ENCODE measurements at places on chromosomes 2 and 18.

DNA sequence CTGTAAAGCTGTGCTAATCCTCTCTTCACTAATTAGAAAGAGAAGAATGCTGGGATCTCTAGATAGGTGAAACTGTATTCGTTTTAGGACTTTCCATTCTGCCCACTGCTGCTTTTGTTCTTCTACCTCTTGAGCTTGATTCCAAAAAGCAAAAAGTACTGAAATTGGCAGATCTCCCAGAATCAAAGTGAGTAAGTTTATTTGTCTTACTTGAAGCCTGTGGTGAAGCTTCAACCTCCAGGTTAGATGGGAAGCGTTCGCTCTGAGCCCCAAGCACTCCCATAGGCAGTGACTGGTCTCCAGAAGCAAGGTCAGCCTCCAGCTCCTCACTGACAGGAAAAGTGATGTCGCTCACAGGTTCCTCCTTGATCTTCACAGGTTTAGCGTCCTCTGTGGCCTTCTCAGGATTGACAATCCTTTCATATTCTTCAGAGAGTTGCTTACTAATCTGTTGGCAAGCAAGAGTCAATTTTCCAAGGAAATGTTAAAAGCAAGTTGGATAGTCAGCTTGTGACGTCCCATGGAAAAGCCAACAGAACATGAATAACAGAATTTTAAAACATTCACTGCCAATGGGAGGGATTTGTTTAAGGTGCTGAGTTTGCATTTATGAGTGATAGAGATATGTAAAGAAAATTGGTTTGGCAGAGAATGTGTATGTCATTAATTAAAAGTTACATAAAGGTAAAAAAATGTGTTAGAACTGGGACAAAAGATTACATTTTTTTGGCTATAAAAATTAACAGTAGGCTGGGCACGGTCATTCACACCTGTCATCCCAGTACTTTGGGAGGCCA lies 8.1 kb downstream of the SUPT7L start:
- no peak for DNase-seq

- DNase-seq = no peak
These were observed 71.3 kb downstream of the UGGT1 start for GRCh38 chr2:128162266-128162665.

DNA sequence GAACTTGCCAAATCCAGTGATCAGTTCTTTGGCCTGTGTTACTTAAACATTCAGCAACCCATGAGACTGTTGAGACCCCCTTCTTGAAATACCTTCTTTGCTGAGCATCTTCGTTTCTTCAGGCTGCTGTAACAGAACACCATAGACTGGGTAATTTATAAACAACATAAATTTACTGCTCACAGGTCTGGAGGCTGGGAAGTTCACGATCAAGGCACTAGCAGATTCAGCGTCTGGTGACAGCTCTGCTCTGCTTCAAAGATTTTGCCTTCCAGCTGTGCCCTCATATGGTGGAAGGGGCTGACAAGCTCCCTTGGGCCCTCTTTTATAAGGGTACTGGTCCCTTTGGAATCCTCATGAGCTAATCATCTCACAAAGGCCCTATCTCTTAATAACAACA lies 28.8 kb upstream of the TSPYL6 start:
- DNase-seq = no peak

DNA sequence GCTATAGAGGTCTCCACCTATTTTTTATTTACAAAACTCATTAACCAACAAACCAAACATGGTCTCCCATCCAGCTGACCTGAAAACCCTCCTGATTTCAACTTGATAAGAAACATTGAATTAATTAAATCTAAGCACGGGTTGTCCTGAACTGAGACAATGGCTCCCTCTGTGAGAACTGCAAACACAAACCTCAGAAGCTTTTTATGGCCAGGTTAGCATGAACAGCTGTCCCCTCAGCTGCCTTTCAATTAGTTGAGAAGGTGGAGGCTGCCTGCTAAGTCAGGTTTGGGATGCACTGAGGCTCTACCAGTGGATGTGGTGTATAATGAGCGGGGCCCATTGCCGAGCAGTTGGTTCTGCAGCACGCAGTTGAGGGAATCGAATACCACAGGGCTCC lies 258.5 kb upstream of the DDX18 start:
- no peak for DNase-seq

DNA sequence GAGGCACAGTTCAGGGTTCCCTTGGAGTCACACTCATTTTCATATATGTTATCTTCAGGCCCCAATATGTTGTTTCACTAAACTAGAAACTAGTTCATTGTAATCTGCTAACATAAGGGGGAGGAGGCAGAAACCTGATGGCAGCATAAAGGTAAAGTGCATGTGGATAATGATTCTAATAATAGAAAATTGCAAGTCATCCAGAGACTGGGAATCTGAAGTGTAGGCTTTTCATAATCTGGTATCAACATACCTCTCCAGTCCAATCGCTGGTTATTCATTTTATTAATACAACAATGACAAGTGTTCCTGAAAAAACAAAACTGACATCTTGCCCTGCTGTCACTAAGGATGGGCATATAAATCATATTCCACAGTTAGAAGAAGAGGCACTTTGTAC lies 326.3 kb upstream of the ZNF804A start:
- no peak for DNase-seq

GRCh38 chr18:58998401-58999203 lies 133.9 kb downstream of the ZNF532 start:
- no peak for DNase-seq

DNA sequence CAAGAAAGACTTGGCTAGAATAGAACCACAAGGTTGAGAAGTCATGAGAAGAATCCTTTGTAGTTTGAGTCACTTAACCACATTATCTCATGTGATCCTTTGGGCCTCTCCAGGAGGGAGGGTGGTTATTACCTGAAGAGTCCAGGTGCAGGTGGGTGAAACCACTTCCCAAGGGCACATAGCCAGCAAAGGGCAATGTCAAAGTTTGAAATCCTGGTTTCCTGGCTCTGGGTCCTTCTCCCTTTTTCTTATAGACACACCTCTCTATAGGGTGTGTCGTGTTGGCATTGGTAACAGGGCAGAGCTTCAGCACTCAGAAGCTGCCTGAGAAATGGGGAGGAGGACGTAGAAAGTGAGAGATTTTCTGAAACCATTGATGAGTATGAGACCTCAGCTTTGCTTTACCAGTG lies 137.9 kb downstream of the MGAT5 start:
- DNase-seq = no peak

- DNase-seq = no peak
These were observed 184.0 kb upstream of the PID1 start for GRCh38 chr2:229454934-229455631.

- peak; percentile 75 for DNase-seq
These were observed 16.2 kb downstream of the ATG16L1 start for GRCh38 chr2:233267516-233268245.

- no peak for DNase-seq
These were observed 68.6 kb downstream of the CCDC138 start for GRCh38 chr2:108855194-108855593.

DNA sequence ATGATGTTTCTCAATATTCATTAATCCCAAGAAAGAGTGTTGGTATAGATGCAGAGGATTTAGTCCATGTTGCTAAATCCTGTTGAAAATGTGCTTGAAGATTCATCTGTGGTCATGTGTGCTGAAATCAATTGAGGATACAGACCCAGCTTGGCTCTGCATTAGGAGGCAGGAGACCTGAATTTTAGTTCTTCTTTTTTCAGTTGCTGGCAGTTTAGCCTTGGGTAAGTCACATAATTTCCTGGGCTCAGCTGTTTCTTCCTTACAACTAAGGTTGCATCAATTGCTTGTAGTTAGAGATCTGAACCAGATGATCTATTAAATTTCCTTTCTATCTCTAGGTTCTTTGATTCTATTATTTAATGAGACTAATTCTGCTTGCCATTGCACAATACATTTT lies 54.4 kb downstream of the SETBP1 start:
- DNase-seq = no peak

DNA sequence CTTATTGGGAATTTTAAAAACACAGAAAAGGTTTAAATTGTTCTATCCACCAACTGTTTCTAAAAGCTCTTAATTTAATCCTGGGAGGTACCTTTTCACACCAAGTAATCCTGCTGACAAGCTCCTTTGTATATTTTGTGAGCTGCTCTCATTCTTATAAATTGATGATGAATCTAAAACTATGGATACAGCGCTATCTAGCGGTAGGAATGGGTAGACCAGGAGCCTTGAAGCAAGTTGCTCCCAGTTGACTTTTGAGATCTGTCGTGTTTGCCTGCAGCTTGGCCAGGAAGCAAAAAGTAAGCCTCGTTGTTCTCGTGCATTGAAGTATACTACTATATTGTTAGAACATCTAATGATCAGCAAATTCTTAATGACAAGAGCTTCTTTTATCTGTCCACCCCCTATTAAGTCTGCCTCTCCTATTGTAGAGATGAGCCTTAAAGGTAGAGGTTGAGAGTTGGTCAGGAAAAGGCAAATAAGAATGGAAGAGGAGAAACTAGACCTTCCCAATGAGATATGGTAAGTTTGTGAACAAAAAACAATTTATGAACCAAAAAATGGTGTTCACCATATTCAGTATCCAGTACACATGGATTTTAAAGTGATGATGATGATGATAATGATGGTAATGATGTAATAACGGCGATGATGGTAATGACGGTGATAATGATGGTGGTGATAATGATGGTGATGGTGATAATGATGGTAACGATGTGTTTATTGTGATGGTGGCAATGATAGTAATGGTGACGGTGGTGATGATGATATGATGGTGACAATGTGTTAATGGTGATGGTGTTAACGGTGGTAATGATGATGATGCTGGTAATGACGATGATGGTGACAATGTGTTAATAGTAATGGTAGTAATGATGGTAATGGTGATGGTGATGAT lies 212.1 kb upstream of the NCKAP5 start:
- peak; percentile 34 for DNase-seq

DNA sequence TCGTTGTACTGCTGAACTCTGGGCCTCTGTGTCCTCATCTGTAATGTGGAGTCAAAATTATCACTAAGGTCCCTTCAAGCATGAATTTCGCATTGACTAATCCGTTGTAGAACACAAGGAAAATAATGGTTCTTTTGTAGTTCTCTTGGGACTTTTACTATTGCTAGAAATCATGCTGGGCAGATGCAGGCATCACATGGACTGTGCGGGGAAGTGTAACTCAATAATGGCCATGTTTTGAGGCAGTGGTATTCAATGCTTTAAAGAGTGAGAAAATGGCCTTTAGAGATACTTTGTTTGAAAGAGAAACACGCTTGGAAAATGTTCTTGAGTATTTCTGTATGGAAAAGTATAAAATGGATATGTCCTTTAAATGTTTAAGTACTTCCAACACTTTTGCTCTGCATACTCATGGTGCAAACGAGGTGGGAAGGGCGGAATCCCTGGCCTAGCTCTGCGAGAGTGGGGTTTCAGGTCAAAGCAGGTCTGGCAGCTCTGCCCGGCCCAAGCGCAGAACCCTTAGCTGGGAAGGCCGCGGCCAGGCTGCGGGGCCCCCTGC lies 117.3 kb upstream of the MSTN start:
- no peak for DNase-seq

- no peak for DNase-seq
These were observed 38.2 kb downstream of the PDIA6 start for GRCh38 chr2:10774394-10774793.

DNA sequence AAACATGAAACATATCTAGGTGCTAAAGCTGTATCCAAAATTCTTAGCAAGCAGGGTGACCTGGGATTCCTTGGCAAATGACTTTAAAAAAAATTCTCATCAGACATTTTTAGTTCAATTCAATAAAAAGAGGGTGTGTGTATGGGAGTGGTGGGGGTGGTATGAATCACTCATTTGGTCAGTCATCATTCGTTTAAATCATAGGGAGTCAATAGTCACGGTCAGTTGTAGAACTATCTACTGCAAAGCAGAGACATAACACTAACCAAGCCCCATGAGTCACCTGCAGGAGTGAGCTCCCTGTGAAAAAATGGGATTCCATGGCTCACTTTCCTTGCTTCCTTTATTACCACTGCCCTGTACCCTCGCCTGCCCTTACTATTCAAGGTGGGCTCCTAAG lies 380.6 kb upstream of the TCF4 start:
- no peak for DNase-seq

- DNase-seq = no peak
These were observed 38.4 kb downstream of the LYPD6B start for GRCh38 chr2:149076863-149077412.

GRCh38 chr2:121505005-121505404 lies 25.7 kb upstream of the RNU4ATAC start:
- DNase-seq = no peak

DNA sequence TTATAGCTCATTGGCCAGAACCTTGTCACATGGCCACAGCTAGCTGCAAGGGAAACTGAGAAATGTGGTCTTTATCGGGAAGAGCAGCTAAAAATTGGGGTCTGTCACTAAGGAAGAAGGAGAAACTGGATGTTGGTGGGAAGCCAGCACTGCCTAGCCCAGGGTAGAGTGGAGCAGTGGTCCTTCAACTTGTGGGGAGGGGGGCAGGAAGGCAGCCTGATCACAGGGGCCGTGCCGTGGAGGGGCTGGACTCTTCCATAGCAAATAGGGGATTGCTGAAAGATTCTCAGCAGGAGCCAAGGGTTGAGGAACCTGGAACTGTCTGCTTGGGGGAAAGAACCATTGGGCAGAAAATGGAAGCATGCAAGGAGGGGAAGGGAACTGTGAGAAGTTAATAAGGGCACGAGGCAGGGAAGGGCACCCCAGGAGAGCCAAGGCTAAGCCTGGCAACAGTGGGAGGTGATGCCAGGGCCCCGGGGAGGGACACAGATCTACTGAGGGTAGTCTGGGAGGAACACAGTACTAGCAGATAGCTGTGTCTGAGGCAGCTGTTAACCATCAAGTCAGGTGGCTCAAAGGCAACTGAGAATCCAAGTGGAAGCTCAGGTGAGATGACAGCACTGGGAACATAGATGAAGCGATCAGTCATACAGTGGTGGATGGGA lies 5.9 kb upstream of the NEURL3 start:
- no peak for DNase-seq

- DNase-seq = no peak
These were observed 8.6 kb downstream of the DNAJB2 start for GRCh38 chr2:219287580-219288265.

- DNase-seq = no peak
These were observed 5.2 kb upstream of the TPO start for GRCh38 chr2:1407950-1408675.

Data from stimulated activated CD4-positive, alpha-beta T cell treated with anti-CD3 and anti-CD28 coated beads, Interleukin-15, amount 100 ng/mL, for 24 hours (primary cell).